IgD-negative memory B cell (primary cell): ENCODE measurements at places on chromosomes 7 and 10. TPM values are rescaled to one million over a fixed set of nuclear protein-coding genes. Genes with fewer than 3 reads are reported as not detected.

Gene GPR146
- 2.6 TPM for polyA plus RNA-seq

Gene ST7
- polyA plus RNA-seq, result 4.4 TPM

Gene RASSF4
- 0.69 TPM for polyA plus RNA-seq

Gene MYH16
- polyA plus RNA-seq, result not detected

Gene SLC13A1
- polyA plus RNA-seq, result not detected

Gene OR2A5
- not detected for polyA plus RNA-seq
